Stimulated activated CD8-positive, alpha-beta memory T cell treated with anti-CD3 and anti-CD28 coated beads, Interleukin-4, amount 100 ng/mL, for 1 hour (primary cell): ENCODE measurements at places on chromosomes 3 and 15.

- DNase-seq = no peak
These were observed 484.4 kb upstream of the ADAMTS9 start for GRCh38 chr3:65172209-65172608.

DNA sequence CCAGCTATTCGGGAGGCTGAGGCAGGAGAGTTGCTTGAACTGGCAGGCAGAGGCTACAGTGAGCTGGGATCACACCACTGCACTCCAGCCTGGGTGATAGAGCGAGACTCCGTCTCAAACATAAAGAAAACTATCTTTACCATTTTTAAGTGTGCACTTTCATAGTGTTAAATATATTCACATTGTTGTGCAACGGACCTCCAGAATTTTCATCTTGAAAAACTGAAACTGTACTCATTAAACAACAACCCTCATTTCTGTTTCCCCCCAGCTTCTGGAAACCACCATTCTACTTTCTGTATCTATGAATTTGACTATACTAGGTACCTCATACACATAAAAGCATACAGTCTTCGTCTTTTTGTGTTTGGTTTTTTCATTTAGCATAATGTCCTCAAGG, 375.1 kb downstream of the SHQ1 start:
- DNase-seq = no peak

DNA sequence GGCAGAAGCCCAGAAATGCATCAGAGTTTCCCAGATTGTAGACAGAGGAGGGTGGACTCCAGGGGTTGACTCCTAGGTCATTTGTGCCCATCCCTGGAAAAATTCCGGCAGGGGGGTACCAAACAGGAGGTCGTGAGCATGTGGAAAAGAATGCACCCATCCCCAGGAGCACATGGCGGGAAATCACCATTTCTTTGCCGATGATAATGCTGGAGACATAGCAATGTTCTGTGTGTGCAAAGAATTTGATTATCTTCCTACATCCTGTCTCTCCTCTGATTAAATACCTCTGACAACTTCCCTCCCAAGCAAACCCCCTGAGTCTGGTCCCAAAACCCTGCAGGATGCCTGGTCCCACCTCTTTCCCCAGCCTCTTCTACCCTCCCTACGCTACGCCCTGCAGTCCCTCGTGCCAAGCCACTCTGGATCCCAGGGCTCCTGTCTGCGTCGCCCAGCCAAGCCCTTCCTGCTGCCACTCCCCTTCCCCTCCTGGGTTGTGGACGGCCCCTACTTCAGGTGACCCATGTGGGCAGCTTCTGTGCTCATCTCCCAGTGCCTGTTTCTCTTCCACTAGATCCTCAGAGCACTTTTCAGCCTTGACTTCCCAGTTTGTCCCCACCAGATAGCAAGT, 15.8 kb downstream of the WNT7A start:
- DNase-seq = no peak

- no peak for DNase-seq
These were observed 172.6 kb upstream of the UMPS start for GRCh38 chr3:124557433-124558232.

- DNase-seq = no peak
These were observed 63.6 kb downstream of the MDFIC2 start for GRCh38 chr3:70248856-70249255.

DNA sequence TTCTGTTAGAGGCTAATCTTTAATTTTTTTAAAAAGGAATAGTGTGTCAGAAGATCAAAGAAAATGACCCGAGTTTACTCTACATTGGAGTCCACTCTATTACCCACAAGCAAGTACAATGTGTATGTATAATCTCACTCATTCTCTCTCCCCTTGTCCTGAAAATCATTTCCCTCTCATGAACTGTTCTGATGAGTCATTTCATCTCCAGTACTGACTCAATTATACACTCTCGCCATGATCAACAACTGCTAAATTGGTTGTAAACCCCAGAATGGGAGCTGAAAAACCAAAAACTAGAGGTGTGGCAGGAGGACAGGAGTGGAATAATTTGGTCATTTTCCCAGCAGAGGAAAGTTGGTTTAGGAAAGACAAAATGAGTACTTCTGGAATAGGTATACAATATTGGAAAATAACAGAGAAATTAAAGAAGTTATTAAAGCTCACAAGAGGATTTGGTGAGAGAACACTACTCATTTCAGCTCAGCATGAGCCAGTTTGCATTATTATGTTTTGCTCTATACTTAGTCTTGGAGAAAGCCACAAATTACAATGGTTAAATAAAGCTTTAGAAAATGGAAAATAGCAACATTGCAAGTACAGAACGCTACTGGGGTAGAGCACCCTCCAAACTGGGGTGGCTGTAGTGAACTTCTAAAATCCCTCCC, 144.3 kb upstream of the PFN2 start:
- DNase-seq = no peak

- DNase-seq = no peak
These were observed 55.2 kb downstream of the SFMBT1 start for GRCh38 chr3:52990637-52991036.

DNA sequence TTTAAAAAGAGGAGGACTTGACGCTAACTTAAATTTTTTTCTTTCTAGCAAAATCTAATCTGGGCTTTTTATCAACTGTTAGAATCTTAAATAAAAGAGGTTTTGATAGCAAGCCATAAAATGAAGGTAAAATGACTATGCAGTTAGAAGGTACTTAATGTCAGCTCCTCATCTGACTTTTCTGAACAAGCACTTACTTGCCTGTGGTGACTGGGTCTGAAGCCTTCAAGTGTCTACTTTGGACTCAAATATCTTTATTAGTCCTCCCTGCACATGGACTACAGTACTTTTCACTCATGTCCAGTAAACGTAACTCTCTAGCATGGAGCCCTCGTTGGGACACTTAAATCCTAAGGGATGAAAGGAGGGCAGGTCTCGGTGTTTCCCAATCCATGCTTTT, 135.9 kb downstream of the P2RY1 start:
- DNase-seq = no peak

- DNase-seq = no peak
These were observed 22.1 kb upstream of the SLC28A1 start for GRCh38 chr15:84862214-84862975.

- DNase-seq = no peak
These were observed 407.2 kb upstream of the UBE2E2 start for GRCh38 chr3:22795917-22796316.

DNA sequence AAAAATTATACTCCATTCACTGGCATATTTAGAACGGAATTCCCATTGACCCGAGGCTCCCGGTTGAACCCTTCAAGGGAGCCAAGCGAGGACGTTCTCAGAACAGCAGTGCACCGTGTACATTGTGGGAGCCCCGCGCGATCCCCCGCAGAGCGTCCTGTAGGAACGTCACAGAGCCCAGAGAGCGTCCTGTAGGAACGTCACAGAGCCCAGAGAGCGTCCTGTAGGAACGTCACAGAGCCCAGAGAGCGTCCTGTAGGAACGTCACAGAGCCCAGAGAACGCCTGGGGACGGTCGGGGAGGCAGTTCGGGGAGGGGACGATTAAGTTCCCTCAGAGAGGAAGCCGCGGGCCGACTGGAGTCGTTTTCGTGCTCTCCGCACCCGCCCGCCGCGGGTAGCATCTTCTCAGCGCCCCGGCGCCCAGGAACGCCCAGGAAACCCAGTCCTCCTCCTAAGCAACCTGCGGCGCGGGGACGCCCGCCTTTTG, 506 bp upstream of the ATP1B3 start:
- DNase-seq = peak; percentile 41

DNA sequence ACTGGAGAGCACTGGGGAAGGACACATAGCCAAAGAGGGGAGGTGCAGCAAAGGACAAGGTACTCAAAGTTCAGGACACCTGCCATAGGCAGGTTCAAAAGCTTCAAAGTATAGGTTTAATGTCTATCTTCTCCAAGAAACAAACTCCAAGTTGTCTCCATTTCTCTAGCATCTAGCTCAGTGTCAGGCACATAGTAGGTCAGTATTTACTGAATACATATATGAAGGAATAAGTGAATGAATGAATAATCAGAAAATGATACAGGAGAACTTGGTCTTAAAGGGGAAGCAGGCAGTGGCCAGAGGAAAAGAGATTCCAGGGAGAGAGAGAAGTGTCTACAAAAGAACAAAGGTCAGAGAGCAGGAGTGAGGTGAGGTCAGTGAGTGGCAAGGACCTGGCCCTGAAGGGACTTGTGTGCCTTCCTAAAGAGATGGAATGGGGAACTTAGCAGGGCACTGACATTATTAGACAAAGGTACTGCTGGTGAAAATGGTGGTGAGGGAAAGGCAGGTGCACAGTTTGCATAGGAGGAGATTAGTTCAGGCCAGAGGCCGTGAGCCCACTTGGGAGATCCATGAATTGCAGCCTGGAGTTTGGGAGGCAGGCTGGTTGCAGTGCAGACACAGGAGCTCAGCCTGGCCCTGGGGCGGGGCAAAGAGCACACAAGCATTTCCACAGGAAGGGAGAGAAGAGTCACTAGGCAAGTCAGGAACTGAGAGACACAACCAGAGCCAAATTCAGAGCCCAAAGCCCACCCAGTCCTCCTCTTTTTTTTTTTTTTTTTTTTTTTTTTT, 21.4 kb downstream of the TBC1D2B start:
- no peak for DNase-seq

DNA sequence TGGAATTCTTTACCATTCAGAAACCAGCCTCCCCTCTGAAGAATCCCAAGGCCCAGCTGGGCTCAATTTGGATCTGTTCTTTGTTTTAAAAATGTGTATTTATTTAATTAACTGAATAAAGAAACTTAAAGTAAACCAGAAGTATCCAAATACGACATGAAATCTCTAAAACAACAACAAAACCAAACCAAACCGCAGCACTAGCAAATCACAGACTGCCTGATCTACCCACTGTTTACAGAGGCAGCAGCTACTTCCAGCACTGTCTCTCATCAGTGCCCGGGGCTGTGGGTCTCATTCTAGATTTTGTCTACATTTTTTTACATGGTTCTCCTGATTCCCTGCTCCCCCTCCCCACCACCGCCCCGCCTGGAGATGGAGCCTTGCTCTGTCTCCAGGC, 2.3 kb downstream of the FLNB start:
- no peak for DNase-seq
